ENCODE measurements at places on chromosomes 12 and 14.
A peak's percentile ranks its signal among the peaks of the same experiment; 100 is the strongest.

GRCh38 chr14:87898301-87898700 is 94.7 kb downstream of the GALC start:
- no peak for DNase-seq

- no peak for DNase-seq
These were observed 85.2 kb downstream of the PAX9 start for GRCh38 chr14:36746872-36747271.

GRCh38 chr12:47651368-47652254 is 54.2 kb downstream of the RPAP3 start:
- DNase-seq = peak; percentile 79

- no peak for DNase-seq
These were observed 18.5 kb upstream of the EML1 start for GRCh38 chr14:99774556-99775307.

DNA sequence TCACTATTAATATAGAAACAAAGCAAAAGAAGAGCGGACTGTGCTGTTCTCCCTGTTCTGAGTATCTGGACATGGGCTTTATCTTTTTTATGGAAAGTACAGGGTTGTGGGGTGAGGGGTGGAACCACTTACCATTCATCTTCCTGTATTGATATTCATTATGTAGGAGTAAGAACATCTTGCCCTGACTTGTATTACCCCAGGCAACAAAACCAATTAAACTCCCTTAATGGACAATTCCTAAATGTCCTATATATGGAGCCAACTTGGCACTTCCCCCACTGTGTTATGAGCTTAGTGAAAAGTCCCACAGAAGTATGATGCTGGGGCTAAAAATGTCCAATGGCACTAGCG is 139.9 kb upstream of the KRR1 start:
- DNase-seq = no peak

GRCh38 chr12:28776220-28776619 is 372.9 kb upstream of the FAR2 start:
- no peak for DNase-seq

DNA sequence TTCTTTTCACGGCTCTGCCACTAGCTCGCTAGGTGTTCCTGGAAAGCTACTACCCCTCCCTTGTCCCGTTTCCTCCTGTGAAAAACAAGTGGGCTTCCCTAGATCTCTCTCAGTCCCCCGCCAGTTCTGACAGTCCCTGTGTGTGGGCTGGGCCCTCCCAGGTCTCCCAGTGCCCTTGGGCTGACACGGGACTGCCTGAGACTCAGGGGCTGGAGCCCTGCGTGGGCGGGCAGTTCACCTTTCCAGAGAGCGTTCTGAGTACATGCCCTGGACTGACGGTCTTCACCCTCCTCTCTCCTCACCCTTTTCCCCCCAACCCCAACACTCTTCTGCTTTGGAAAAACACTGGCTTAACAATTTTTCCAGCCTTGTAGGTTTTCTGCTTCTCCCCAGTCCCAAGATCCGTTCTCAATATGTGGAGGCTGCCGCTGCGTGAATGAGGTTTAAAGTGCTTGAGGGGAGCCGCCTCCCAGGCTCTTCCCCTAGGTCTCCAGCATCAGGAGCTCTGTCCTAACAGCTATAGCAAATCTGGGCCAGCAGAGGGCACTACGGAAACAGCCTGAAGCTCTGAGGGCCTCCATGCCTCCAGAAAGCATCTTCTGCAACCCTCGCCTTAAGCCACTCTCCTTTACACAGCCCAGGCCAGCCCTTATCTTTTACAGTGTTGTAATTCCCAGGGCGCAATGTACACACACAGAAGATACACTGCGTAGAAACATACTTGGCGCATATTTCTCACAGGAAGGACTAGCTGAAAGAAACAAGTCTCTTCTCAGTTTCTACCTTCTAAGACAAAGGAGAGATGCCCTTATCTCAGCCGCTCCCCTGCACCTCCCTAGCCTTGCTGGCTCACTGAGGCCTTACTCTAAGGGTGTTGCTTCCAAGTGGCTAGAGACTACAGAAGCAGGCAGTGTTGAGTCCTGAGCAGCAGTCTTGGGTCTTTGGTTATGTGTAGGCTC is 10.4 kb upstream of the DCD start:
- DNase-seq = peak; percentile 84

- no peak for DNase-seq
These were observed 415.3 kb downstream of the SOX5 start for GRCh38 chr12:23534196-23534595.

GRCh38 chr12:107536613-107537012 is 149.0 kb upstream of the PWP1 start:
- peak; percentile 11 for DNase-seq

- no peak for DNase-seq
These were observed 96.2 kb downstream of the PLBD1 start for GRCh38 chr12:14471497-14471896.

- no peak for DNase-seq
These were observed 222.2 kb downstream of the SEC23A start for GRCh38 chr14:38880643-38881524.

- no peak for DNase-seq
These were observed 166.4 kb downstream of the TSPAN9 start for GRCh38 chr12:3243376-3244084.

GRCh38 chr14:50087341-50088116 is 28.8 kb downstream of the VCPKMT start:
- DNase-seq = no peak

DNA sequence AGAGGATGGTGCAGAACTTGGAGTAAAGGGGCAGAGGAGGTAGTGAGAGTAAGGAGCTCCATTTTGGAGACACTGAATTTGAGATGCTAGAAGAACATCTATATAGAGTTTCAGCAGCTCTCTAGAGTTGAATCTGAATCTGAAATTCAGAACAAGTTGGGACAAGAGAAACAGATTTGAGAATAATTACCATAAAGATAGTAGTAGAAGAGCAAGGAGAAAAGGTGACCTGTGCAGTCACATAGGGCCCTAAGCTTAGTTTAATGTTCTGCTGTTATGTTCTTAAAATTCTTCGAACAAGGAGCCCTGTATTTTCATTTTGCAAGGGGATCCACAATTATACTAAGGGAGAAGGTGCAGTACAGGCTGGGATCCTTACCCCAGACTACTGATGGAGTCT is 7.4 kb downstream of the REM2 start:
- DNase-seq = no peak

DNA sequence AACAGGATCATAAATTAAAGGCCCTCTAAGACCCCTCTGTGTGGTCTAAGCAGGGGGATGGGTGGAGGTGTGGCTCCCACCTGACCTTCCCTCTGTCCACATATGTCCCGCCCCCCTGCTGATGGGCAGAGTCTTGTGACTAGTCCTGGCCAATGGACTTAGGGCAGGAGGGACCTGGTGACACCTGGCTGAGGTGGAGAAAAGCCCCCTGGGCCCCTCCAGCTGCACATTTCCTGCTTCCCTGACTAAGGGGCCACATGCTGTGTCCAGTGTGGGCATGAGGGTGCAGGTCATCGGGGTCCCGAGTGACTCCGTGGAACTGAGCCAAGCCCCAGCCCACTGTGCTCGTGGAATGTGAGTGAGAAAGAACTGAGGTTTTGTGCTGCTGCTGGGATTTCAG is 254.7 kb downstream of the ADGRD1 start:
- no peak for DNase-seq

GRCh38 chr12:52171950-52172512 is 19.8 kb downstream of the KRT80 start:
- DNase-seq = peak; percentile 19

GRCh38 chr12:131389054-131390013 is 321.6 kb upstream of the SFSWAP start:
- no peak for DNase-seq

DNA sequence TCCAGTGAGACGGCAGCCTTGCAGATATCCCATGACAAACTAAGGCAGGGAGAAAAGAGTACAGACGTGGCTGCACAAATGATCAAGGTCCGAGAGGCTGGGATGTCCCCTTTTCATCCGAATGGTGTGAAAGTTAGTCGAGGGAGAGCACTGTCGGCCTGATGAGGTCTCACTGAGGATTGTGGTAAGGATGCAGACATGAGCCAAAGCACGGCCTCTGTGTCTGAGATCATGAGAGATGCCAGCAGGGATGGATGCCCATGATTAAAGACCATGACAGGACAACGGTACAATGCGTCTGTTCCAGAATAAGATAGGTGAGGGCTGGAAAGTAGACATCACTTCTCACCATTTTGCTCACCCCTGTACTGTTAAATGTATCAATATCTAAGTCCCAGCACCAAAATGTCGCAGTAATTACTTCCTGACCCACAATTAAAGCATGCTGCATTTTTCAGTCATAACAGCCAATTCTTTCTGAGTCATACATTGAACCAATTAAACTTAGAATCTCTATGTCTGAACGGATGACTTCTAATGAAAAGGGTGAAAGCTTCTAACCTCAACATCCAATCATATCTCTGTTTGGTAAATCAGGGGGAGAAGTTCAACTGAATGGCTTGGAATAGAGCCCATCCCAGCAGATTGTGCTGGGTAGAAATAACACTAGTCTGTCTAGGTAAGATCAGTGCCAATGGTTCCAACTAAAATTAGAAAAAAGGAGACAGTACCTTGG is 249.6 kb upstream of the SOX5 start:
- DNase-seq = no peak

- DNase-seq = peak; percentile 34
These were observed 1.4 kb downstream of the PLXNC1 start for GRCh38 chr12:94149781-94150239.

DNA sequence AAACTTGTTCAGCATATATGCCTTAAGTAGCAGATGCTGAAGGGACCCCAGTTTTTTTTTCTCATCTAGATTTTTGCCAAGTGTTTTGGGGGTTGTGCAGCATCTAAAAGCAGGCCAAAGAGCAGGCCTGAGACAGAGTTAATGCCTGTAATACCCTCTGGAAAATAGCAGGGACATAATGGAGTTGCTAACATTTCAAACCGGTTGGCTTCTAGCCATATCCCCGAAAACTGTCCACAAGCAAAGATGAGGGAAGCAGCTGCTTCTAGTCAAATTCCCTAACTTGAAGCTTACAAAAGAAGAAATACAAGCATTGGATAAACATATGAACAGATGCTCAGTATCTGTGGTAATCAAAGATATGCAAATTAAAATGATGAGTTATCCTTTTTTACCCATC is 52.1 kb upstream of the AEBP2 start:
- no peak for DNase-seq

DNA sequence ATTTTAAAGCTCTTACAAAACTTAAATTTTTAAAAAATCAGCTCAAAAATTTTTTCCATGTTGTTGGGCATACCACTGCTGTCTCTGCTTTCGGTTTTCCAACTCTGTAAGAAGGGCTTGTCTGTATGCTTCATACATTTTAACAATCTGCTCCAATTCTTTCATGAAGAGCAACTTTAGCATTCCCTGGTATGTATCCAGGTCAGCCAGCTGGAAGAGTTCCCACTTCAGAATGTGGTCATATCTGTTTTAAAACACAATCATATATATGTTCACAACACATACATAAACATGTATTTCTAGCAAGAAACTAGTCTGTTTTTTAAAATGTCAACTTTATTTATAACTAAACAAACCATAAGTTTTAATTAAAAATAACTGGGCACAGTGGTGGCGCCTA is 33.0 kb downstream of the SAV1 start:
- no peak for DNase-seq

DNA sequence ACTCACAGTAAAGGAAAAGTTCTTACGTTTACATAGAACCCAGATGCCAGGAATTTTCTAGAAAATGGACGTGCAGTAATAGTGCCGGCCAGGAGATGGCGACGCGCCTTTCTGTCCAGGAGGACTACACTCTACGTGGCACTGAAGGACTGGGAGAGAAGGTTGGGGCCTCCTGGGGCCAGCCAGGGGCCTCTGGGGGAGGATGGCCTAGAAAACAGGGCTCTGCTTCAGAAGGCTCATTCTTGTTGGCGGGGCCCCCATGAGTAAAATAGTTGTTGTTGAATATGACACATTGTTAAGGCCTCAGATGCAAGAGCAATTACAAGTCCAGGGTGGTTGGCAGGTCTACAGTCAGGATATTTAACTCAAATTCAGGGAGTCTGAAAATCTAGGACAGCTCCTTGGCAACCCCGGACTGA is 120.1 kb upstream of the MAX start:
- peak; percentile 61 for DNase-seq

DNA sequence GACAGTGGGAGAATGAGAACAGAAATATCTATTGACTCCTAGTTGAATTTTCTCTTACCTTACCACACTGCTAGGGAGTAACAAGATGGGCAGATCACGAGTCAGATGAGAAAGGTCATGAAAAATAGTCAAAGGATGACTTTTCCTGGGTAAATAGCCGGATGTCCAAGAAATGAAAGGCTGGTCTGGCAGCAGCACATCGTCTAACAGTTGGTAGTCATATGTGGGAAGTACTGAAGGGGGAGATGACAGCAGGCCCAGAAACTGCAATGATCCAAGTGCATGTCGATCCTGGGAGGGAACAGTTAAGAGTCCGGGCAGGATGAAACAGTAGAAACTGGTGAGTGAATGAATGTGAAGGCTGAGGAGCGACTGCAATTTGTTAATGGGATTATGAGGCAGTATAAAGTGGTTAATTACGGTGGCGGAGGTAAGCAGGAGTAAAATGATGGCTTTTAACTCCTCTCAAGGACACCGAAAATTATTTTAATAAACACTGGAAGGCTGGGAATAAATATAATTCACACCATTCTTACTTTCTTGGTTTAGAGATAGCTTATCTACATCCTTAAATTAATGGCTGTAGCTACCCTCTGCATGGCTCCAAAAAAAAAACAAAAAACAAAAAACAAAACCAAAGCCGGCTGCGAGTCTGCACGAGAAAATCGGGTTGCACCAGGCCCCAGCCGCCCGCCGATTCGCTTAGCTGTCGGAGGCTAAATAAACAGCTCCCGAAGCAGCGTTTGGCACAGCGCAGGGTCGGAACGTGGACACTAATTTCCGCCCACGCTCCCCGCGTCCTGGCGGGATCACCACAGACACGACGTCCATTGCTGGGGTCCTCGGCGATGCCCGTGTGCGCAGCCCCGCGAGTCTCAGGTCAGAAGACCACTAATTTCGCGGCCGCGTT is 1.0 kb upstream of the ERC1 start:
- peak; percentile 83 for DNase-seq

- DNase-seq = peak; percentile 51
These were observed 24.5 kb downstream of the FIGNL2 start for GRCh38 chr12:51823875-51824565.

- no peak for DNase-seq
These were observed at the start of gene SETD1B for GRCh38 chr12:121803861-121804416. TSS of gene SETD1B (plus strand) at chr12:121804009. CDS start at chr12:121804738, 729 bp downstream.

DNA sequence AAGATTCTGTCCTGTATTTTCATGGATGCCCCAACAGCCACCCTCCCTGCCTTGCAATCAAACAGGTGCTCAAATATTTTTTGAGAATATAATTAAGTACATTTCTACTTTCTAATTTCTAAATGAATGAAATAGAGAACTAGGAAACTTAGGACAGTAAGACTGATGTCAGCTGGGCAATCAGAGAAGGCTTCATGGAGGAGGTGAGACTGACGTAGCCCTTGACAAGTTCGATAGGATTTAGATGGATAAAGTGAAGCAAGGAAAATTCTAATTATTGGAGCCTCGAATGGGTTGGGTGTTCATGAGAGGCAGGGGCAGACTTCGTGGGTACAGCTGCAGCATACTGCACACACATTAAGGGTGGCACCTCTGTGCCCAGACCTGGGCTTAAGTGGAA is 36.0 kb downstream of the NINJ2 start:
- no peak for DNase-seq

Measured in NCI-H1092 treated with DMSO at 0.1 percent for 48 hours (cell line).